ENCODE measurements at places on chromosomes 6 and 20.
A peak's percentile ranks its signal among the peaks of the same experiment; 100 is the strongest.

- no peak for DNase-seq
Observed at GRCh38 chr20:36824142-36824940, 50.8 kb upstream of the DSN1 start.

DNA sequence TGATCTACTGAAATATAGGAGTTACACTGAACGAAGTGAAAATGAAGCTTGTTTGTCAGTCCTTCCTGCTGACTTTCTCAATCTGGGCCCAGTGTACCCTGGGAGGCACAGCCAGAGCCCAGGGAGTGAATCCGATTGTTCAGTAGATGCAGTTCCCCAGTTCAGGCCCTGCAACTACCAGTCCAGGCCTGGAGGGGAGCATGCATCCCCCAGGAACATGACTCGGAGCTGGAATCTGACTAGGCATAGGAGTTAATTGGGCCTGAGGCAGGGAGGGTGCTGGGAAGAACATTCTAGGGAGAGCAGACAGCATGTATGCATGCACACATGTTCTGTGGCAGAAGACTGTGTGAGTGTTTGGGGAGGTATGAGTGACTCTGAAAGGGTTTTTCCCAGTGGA, 42.1 kb downstream of the PHACTR3 start:
- no peak for DNase-seq

DNA sequence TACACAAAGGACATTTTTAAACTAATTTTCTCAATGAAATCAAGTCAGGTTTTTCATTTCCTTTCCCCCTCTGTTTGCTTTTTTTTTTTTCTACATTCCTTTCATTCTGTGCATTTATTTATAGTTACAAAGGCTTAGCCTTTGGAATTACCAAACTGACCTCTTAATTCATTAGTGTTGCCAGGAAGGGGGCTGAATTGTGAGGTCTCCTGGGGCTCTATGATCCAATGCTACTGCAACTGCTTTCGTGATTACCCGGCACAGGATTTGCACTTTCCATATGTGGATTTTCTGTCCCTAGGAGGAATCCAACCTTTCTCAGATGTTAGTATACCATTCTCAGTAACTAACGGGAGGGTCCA, 35.3 kb downstream of the NEDD9 start:
- DNase-seq = peak; percentile 97

GRCh38 chr6:22471746-22472145, 97.6 kb upstream of the HDGFL1 start:
- DNase-seq = no peak

DNA sequence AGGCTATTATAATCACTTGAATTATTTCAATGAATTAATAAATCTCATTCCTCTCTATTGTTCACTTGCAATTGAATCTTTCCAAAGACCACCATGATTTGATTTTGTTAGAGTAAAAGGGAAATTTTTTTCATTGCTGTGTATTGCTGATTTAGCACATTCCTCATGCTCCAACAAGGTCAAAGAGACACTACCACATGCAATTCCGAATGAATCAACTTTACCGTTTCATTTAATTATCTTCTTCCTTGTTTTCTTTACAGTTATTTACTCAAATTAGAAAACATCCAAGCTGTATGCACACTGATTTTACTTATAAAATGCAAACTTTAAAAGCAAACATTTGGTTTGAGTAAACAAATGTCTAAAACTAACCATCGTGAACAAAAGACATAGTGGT, 967 bp downstream of the KIAA0408 start:
- no peak for DNase-seq

DNA sequence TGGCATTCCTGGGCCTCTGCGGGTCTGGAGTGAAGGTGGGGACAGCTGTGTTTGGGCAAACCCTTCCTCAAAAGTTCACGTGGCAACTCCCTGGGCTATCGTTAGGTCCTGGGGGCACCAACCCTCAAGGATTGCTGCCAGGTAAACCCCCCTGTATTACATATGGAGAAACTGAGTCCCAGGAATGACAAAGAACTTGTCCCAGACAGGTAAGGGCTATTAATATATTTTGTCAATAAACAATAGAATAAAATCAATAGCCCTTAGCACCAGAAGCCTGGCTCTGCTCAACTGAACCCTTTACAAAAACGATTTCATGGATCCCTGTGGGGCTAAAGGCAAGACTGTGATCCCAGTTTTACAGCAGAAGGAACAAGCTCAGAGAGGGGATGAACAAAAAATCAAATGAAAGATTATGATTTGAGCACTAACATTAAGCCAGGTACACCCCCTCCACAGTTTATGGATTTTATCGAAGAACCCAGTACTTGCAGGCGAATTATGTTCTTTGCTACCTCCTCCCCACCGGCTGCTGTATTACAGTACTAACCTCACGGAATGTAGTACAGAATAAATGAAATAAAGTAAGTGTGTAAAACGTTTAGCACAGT, 2.7 kb downstream of the ID1 start:
- DNase-seq = peak; percentile 36

GRCh38 chr20:1376007-1376406, 16.8 kb downstream of the FKBP1A start:
- DNase-seq = no peak

DNA sequence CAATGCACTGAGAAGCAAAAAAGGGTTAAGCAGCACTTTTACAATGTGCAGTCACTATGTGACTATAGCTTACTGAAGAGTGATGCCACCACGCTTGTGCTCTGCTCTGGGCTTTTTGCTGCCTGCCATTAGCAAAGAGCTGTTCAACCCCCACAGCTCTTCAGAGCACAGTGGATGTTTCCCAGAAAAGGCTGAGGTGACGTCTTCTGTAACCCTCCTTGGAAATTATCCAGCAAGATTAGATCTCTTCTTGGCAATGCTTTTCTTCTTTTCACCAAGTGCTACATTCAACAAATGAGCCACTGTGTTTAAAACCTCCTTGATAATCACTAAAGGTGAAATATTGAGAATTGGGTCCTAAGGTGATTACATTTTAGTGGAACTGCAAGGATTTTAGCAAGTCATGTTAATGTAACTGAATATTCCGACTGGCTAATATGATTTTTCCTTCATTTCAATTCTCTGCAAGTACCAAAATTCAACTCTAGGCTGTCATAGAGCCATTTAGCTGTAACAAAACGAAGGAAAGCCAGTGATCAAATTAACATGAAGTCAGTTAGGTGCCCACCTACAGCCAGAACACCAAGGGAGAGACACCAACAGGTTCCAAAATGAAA, 34.9 kb downstream of the ELOVL5 start:
- DNase-seq = peak; percentile 63

- no peak for DNase-seq
Observed at GRCh38 chr20:56409521-56409920, 2.5 kb upstream of the CASS4 start.

GRCh38 chr6:93684339-93684738, 265.0 kb upstream of the EPHA7 start:
- DNase-seq = no peak

- no peak for DNase-seq
Observed at GRCh38 chr6:7978736-7979135, 68.1 kb upstream of the TXNDC5 start.

- DNase-seq = peak; percentile 39
Observed at GRCh38 chr6:148037496-148037895, 305.1 kb upstream of the SASH1 start.

DNA sequence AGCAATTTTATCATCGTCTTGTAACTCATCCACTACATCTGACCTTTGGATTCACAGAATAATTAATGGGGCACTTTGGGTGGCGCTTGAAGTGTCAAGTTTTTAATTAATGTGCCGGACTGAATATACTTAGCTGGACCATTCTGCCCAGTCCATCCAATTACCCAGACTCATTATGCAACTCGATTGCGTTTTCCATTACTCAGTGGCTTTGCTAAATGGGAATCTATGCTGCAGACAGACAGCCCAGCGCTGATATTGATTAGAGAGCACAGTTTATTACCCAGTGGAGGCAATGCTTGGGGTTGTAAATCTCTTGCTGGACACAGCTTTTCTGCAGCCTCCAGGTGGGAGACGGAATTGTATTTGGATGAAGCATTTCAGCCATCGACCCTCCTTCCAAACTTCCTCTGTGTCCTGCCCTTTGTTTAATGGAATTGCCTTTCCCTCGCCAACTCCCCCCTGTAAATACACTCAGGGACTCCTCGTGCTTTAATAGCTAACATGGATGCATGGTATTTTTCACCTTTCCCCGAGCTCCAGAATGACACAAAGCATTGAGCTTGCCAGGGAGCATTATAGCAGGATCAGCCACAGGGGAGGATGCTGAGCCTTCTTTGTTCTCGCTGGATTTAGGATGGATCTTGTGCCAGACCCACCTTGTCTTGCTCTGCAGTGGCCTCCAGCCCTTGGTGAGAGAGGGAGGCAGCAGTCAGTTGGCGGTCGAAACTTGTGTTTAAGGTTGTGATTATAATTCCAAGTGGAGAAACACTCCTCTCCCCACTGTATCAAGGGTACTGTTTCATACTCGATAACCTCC, 59.7 kb downstream of the EDN3 start:
- no peak for DNase-seq

DNA sequence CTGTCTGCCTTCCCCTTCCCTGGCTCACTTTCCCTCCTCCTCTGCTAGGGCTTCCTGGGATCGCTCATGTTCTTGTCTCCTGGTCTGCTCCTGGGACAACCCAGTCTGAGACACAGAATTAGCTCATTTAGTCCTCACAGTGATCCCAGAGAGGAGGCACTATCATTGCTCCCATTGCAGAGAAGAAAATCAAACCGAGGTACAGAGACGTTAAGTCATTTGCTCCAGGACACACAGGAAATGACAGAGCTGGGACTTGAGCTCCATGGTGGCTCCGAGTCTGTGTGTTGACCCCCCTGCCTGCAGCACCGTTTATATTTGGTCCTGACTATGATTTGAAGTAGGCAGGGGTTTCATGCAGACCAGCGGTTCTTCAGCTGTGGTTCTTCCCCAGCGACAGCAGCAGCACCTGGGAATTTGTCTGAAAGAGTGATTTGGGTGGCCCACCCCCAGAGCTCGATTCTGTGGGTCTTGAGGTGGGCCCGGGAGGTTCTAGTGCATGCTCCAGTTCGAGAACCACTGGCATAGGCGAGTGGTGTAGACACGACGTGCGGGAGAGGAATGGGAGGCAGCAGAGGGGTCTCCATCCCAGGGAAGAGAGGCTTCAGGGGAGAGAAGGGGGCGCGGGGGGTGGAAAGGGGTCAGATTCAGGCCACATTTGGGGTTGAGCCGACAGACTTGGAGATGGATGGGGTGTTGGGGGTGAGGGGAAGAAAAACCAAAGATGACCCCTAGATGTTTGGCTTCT, 24.7 kb downstream of the PCK1 start:
- no peak for DNase-seq

DNA sequence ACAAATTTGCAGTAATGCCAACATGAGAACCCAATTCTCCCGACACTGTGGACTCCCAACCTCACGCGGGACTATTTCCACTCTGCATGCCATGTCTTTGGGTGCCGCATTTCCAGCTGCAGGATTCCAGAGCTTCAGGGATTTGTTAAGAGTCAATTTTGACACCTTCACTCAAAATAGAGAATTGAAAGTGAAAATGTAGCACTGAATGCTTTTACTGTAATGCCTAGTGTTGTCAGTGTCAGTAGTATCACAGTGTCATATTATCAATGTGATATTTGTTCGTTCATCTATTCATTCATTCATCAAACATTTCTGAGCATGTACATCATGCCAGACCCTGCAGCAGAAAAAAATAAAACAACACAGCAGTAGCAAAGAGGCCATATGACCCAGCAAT, 13.4 kb upstream of the FAM50B start:
- no peak for DNase-seq

DNA sequence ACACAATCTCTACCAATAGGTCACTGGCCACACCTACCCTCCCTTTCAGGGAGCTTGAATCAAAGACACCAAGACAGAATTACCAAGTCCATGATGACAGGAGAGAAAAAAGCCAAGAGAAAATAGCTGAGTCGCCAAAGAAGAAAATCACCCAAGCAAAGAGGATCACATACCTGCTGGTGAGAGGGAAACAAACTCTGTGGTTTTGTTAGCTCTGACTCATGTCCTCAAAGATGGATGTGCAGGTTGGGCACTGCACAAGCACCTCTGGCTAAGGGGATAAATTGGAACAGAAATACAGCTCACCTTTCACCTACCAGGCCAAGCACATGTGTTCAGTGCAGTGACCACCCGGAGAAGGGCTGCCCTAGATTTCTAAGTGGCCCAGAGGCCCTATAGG, 114.8 kb downstream of the TFAP2A start:
- no peak for DNase-seq

DNA sequence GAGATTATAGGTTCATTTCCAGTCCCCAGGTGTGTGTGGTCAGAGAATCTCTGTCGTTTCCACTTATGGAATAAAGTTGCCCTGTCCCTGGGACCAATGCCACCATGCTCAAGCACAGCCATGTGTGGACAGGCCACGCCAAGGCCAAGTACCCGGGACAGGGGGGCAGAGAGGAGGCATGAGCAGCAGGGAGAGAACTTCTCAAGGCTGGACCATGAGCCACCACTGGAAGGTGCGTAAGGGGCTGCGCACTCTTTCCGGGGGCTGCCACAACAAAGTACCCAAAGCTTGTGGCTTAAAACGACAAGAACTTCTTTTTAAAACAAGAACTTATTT, 209.2 kb upstream of the KCNQ5 start:
- DNase-seq = no peak

- no peak for DNase-seq
Observed at GRCh38 chr20:23018432-23018831, 16.7 kb upstream of the SSTR4 start.

GRCh38 chr6:135576055-135576454, 78.5 kb upstream of the AHI1 start:
- DNase-seq = peak; percentile 91

- DNase-seq = no peak
Observed at GRCh38 chr6:30349421-30350177, 4.6 kb downstream of the RPP21 start.
